Colonic mucosa (tissue), 4 donors: ENCODE measurements at places on chromosomes 11 and 22. TPM values are rescaled to one million over a fixed set of nuclear protein-coding genes. Genes with fewer than 3 reads are reported as not detected.

- DNase-seq = no peak
These were observed 44.7 kb downstream of the AP2A2 start for GRCh38 chr11:970319-970871.

DNA sequence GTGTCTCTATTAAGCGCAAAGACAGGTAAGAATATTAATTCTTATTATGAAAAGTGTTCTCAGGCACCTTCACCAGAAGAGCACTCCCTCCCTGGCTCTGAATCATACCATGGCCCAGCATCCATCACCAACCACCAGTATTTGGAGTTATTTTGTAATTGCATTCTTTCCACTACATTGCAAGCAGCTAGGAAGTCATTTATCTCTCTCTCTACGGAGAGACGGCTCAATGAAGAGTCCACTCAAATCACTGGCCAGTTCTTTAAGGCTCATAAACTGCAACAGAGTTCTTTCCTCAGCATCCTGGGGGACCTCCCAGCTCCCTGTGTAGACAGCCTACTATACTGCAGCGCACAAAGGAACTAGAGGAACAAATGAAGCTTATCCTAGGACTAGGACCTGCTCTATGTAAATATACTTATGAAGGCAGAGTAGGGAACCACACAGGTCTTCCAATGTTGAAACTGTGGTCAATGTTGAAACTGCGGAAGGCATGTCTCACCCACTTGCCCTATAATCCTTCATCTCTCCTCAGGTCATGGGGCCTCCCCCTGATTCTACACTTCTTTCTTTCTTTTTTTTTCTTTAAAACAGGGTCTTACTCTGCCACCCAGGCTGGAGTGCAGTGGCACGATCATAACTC is 63.4 kb downstream of the AAMDC start:
- no peak for DNase-seq

GRCh38 chr11:126345283-126345682 is 10.2 kb upstream of the ST3GAL4 start:
- no peak for DNase-seq

DNA sequence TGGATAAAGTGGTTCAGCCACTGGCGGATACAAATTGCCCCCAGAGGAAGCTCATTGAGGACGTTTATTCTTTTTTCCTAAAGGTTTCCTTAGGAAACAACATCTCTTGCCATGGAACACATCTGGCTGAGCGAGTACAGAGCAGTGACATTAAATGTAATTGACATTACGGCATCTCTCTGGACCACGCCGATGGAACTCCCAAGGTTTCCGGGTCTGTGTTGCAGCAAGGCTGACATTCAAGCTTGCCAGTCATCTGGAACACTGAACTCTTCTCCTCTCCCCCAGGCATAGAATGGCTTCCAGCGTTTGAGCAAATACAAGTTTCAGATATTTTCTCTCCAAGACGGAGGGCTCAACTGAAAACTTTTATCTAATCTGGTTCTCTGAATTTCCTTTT is 42.1 kb downstream of the CLMP start:
- DNase-seq = no peak

DNA sequence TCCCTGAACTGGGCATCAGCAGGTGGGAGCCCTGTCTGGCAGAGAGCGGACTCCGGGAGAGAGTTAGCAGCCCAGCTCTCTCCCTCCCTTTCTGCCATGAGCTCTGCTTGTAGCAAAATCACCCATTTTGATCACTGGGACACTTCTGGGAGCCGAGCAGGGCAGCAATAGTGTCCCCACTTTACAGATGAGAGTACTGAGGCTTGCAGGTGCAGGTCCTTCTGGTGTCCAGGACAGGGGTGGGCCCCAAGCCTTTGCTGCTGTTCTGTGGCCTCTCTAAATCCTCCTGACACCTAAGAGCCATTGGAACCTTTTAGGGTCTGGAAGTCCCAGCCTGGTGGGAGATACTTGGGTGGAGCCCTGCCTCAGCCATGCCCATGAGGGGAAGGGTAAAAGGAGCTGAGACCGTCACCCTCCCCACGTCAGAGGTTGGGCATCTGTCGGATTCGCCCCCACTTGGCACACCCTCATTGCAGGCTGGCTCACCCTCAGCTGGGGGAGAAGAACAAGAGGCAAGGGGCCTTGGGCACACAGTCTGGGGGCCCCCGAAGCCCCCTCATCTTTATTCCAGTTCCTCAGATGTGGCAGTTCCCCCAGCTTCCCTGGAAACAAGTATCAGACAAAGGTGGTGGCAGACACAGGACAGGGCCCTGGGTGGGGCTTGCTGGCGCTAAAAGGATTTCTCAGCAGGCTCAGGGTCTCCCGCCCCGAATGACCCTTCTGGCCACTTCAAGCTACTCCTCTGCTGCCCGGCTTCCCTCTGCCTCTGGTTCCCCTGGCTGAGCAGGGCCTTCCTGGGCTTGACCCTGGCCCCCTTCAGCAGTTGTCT is 4.5 kb downstream of the RIN1 start:
- no peak for DNase-seq

Gene MMP12
- total RNA-seq = 11.7 TPM

GRCh38 chr22:42397332-42398249 is 34.6 kb downstream of the NFAM1 start:
- no peak for DNase-seq
